ENCODE measurements at places on chromosomes 13 and 19. TPM values are rescaled to one million over a fixed set of nuclear protein-coding genes. Genes with fewer than 3 reads are reported as not detected.

The ZNF20 gene
- 5.3 TPM for total RNA-seq

The ZNF600 gene
- total RNA-seq: 16.9 TPM

The KIR2DL3 gene
- not detected for total RNA-seq

The CCDC122 gene
- total RNA-seq: 0.73 TPM

The ARRDC5 gene
- 0.85 TPM for total RNA-seq

The IGFL3 gene
- total RNA-seq: not detected

The GJA3 gene
- 0.23 TPM for total RNA-seq

DNA sequence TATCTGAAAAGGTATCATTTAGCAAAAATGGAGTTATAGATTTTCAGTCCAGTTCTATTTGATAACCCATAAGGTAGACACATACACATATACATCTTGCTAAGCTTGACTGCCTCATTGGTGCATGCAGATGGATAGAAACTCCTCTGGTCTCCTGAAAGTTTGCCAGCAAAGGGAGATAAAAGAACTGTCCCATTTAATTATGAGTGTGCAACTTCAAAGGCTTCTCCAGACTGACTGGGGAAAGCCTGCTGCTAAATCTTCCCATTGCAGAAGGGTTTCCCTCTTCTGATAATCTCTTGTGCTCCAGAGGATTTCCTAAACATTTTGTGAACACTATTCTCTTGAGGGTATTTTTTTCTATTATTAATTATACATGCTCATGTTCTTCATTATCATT, 131.9 kb downstream of the ITGBL1 start:
- H3K36me3 ChIP-seq: no peaks in the 10 kb centered on the region
- H3K4me3 ChIP-seq: no peak overlapping the region
- H3K4me1 ChIP-seq: no peaks in the 10 kb centered on the region
- no peak overlapping the region for H3K27ac ChIP-seq
- DNase-seq: no peak

DNA sequence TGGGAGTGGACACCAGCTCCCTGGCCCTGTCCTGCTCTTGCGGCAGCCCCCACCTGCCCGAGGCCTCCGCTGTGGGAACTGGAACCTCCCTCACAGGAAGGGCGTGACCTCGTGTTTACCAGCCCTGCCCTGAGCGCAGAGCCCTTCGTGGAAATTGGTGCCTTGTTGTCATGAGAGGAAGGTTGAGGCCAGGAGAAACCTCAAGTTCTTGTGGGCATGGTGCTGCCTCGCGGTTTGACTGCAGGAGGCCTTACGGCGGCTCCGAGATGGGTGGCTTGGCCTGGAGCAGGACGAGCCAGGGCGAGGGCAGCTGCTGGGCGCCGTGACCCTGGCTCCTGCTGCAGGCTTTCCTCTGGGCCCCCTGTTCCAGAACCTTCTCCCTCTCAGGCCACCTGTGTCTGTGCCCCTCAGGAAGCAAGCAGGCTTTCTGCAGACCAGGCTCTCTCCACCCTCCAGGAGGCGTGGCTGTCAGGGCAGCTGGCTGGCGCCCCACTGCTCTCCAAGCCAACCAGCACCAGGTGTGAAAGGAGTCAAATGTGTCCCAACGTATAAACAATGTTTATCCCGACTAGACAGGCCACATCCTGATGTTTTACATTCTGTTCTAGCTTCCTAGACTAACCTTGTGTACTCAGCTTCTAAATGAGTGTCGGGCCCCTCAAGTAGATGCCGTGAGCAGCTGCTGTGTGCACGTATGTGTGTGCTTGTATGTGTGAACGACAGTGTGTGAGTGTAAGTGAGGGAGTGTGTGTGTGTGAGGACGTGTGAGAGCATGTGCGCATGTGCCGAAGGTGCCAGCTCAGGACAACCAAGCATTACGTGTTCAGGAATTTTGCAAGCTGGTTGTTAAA, 10.4 kb upstream of the RASA3 start:
- no peaks in the 10 kb centered on the region for H3K27me3 ChIP-seq
- H3K4me1 ChIP-seq: peaks cover 32% of the 10 kb centered on the region
- no peak overlapping the region for H3K4me3 ChIP-seq
- DNase-seq: peak; percentile 92

GRCh38 chr13:47114030-47114429, 217.2 kb upstream of the HTR2A start:
- H3K36me3 ChIP-seq: no peaks in the 10 kb centered on the region
- no peaks in the 10 kb centered on the region for H3K27me3 ChIP-seq
- H3K27ac ChIP-seq: no peak overlapping the region
- no peak overlapping the region for H3K4me3 ChIP-seq
- H3K4me1 ChIP-seq: peaks cover 5% of the 10 kb centered on the region
- DNase-seq: no peak

- H3K27me3 ChIP-seq: peaks cover 13% of the 10 kb centered on the region
- no peak within 1 kb of the TSS for H3K4me3 ChIP-seq
- no peak within 1 kb of the TSS for H3K27ac ChIP-seq
- no peaks in the 10 kb centered on the region for H3K4me1 ChIP-seq
- no peak for DNase-seq
- no peaks in the 10 kb centered on the region for H3K36me3 ChIP-seq
These were observed at the start of gene LYPD4 for GRCh38 chr19:41844601-41845000. TSS of gene LYPD4 (minus strand) at chr19:41844683. CDS start at chr19:41839285, 5,398 bp downstream.

- no peaks in the 10 kb centered on the region for H3K27me3 ChIP-seq
- H3K4me1 ChIP-seq: peaks cover 12% of the 10 kb centered on the region
- no peak overlapping the region for H3K4me3 ChIP-seq
- no peak overlapping the region for H3K27ac ChIP-seq
- no peaks in the 10 kb centered on the region for H3K36me3 ChIP-seq
- DNase-seq: no peak
These were observed 18.0 kb downstream of the APBA3 start for GRCh38 chr19:3743486-3743885.

DNA sequence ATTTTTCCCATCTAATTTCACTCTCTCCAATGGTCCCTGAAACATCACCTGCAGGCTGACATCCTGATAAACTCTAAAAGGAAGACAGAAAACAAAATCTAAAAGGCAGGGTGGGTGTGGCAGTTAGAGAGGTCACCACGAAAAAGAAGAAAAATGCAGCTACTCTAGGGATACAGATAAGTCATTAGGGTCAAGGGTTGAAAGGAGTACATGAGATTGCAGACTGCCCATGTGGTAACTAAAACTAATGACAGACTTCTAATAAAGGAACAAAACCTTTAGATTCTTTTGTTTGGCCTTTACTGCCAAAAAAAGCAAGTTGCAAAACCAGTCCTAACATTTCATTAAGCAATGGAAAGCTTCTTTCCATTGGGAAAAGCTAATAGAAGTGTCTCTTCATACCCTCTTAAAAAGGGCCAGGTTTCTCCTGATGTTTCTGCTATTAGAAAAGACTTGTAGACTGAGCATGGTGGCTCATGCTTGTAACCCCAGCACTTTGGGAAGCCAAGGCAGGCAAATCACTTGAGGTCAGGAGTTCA, 31.0 kb downstream of the THSD1 start:
- no peaks in the 10 kb centered on the region for H3K36me3 ChIP-seq
- no peak for DNase-seq
- H3K4me3 ChIP-seq: no peak overlapping the region
- H3K27me3 ChIP-seq: peaks cover 3% of the 10 kb centered on the region
- no peaks in the 10 kb centered on the region for H3K4me1 ChIP-seq

GRCh38 chr13:95184317-95184716, 116.9 kb downstream of the ABCC4 start:
- no peak overlapping the region for H3K4me3 ChIP-seq
- no peak for DNase-seq
- H3K4me1 ChIP-seq: peaks cover 65% of the 10 kb centered on the region
- H3K27me3 ChIP-seq: no peaks in the 10 kb centered on the region
- H3K27ac ChIP-seq: peak overlapping the region; percentile 86

GRCh38 chr13:51618626-51619025, 34.4 kb downstream of the WDFY2 start:
- H3K27me3 ChIP-seq: no peaks in the 10 kb centered on the region
- peaks cover 26% of the 10 kb centered on the region for H3K4me1 ChIP-seq
- no peak overlapping the region for H3K27ac ChIP-seq
- DNase-seq: no peak
- no peak overlapping the region for H3K4me3 ChIP-seq

GRCh38 chr13:31409678-31410356, 210.0 kb downstream of the B3GLCT start:
- no peak overlapping the region for H3K4me3 ChIP-seq
- no peak overlapping the region for H3K27ac ChIP-seq
- H3K27me3 ChIP-seq: peaks cover 2% of the 10 kb centered on the region
- no peak for DNase-seq
- H3K36me3 ChIP-seq: no peaks in the 10 kb centered on the region
- H3K4me1 ChIP-seq: no peaks in the 10 kb centered on the region

GRCh38 chr19:10876459-10877240, 5.3 kb downstream of the CARM1 start:
- H3K27me3 ChIP-seq: no peaks in the 10 kb centered on the region
- H3K4me1 ChIP-seq: peaks cover 44% of the 10 kb centered on the region
- H3K36me3 ChIP-seq: peaks cover 8% of the 10 kb centered on the region
- no peak for DNase-seq
- H3K27ac ChIP-seq: no peak overlapping the region
- no peak overlapping the region for H3K4me3 ChIP-seq

GRCh38 chr19:28018499-28018898, 1194.5 kb downstream of the UQCRFS1 start:
- H3K4me1 ChIP-seq: no peaks in the 10 kb centered on the region
- H3K27me3 ChIP-seq: no peaks in the 10 kb centered on the region
- H3K4me3 ChIP-seq: no peak overlapping the region

- no peak overlapping the region for H3K4me3 ChIP-seq
- no peaks in the 10 kb centered on the region for H3K36me3 ChIP-seq
- H3K27me3 ChIP-seq: peaks cover 5% of the 10 kb centered on the region
- no peak for DNase-seq
- H3K4me1 ChIP-seq: no peaks in the 10 kb centered on the region
These were observed 81.9 kb downstream of the RAB20 start for GRCh38 chr13:110479648-110480047.
